ENCODE measurements at places on chromosomes 12 and 14.
A peak's percentile ranks its signal among the peaks of the same experiment; 100 is the strongest.

DNA sequence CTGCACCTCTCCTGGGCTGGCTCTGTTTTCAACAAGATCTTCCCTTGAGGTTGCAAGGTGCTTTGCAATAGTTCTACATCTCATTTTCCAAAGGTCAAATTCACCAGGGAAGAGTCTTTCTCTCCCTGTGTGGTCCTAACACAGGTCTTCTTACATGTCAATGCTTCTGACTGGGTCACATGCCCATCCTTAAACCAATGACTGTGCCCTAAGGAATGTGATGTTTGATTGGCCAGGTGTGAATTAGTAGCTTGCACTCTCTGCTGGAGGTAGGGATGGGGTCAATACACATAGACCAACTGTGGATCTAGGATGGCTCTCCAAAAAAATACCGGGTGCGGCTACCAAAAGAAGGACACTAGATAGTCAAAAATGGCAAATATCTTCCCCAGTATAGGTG lies 19.9 kb upstream of the KCNK10 start:
- no peak for DNase-seq

- DNase-seq, result peak; percentile 91
These were observed 110.4 kb downstream of the BCAT1 start for GRCh38 chr12:24838531-24838950.

GRCh38 chr14:37550511-37550910 lies 44.5 kb downstream of the FOXA1 start:
- DNase-seq, result no peak

- DNase-seq, result no peak
These were observed 13.2 kb downstream of the PLBD1 start for GRCh38 chr12:14554281-14555007.

GRCh38 chr12:59929110-59929509 lies 333.3 kb downstream of the SLC16A7 start:
- no peak for DNase-seq

DNA sequence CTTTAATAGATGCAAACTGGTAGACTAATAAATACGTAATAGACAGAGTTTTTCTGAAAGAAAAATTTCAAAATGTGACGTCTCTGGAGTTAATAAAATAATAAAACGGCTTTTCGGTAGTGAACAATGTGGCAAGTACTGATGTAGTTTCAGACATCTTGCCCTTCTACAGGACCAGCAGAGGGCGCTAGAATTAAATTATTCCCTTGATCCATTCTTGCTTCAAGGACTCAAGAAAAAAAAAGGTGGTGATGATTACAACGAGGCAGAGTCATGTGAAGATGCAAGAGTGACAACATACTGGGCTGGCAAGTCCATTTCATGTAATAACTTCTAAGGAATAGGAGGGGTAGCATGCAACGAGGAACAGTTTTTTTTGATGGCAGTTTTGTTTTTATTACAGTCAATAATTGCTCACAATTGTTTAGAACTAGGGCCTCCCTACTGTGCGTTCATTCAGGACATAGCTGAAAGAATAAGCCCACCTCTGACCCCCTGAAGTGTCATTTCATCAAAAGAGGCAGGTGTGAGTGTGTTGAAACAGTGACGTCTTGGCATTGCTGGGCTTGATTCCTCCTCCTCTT lies 101.0 kb upstream of the GZMB start:
- peak; percentile 70 for DNase-seq

GRCh38 chr12:480831-481816 lies 21.4 kb downstream of the B4GALNT3 start:
- DNase-seq, result no peak

GRCh38 chr14:100834082-100834793 lies 8.3 kb downstream of the MEG3 start:
- DNase-seq, result no peak

GRCh38 chr14:105531894-105532623 lies 5.7 kb downstream of the TMEM121 start:
- no peak for DNase-seq

GRCh38 chr14:36675581-36675980 lies 13.9 kb downstream of the PAX9 start:
- no peak for DNase-seq

DNA sequence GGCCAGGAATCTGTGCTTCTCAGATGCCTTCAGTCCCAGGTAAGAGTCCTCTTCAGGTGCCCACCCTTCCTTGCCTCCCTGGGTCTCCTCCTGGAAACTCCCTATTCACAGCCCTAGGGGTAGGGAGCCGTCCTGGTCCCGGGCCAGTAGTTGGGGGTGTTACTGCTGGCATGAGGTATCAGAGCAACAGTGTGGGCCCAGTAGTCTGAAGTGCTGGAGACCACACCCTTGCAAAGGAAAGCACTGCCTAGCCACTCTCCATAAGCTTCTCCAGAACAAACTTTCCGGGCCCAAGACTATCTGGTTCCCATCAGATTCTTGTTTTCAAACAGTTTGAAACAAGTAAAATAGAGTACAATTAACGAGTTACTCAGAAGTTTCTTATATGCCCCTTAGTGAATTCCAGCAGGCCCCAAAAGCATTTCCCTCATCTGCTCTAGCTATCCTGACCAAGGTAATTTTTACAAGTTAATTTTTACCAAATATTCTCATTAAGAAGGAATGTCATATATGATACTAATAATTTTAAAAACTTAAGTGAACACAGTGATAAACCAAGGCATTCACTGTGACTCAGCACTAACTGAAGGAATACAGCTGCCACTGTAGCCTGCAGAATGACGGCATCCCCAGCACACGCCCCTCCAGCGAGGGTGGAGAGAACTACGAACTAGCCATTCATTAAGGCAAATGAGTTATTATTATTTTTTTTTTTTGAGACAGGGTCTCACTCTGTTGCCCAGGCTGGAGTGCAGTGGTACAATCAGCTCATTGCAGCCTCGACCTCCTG lies 49.4 kb downstream of the MOK start:
- DNase-seq, result no peak

DNA sequence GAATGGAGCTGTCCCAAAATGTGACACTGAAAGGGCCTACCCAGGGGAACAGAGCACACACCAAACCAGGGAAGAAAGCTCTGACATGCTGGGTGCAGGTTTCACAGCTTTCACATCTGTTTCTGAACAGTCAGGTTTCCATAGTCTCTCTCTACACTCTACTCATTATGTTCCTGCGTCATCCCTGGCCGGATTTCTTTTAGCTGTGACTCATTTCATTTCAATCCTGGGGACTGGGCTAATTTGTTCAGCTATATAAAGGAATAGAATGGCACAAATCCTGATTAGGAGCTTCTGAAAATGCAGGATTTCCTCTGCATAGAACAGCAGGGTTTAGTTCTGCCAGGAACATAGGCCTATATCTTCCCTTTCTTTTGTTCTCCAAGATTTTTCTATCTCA lies 649.8 kb downstream of the RPS29 start:
- DNase-seq, result no peak

GRCh38 chr12:64029013-64029857 lies 184.7 kb downstream of the SRGAP1 start:
- DNase-seq, result no peak

Measured in GM12865 (cell line).